Fibroblast of lung (primary cell): ENCODE measurements at places on chromosomes 12 and 14. TPM values are rescaled to one million over a fixed set of nuclear protein-coding genes. Genes with fewer than 3 reads are reported as not detected.

Gene ZNF140
- 38.0 and 54.8 TPM in 2 replicates for total RNA-seq

Gene ARHGDIB
- 5.9 and 8.3 TPM in 2 replicates for total RNA-seq

Gene ADAMTS20
- total RNA-seq, result not detected in 2 replicates

Gene RPS26
- 86.2 and 125 TPM in 2 replicates for total RNA-seq

Gene MYL2
- total RNA-seq, result not detected in 2 replicates

Gene PPTC7
- 4.9 and 6.9 TPM in 2 replicates for total RNA-seq

Gene TSPAN11
- total RNA-seq, result 1.5 and 2.6 TPM in 2 replicates

Gene TSPAN19
- not detected in 2 replicates for total RNA-seq

Gene LIMA1
- total RNA-seq, result 70.6 and 171 TPM in 2 replicates

Gene KRT82
- not detected in 2 replicates for total RNA-seq

Gene C12orf43
- total RNA-seq, result 11.4 and 15.2 TPM in 2 replicates

Gene GPR162
- 11.1 and 11.8 TPM in 2 replicates for total RNA-seq

Gene NINJ2
- 0.66 and 1.3 TPM in 2 replicates for total RNA-seq

Gene ACOT6
- total RNA-seq, result not detected in 2 replicates

Gene SERPINA1
- total RNA-seq, result under 0.01 TPM in 1 of 2 replicates, not detected in the other

Gene ETFBKMT
- 4.4 and 6.1 TPM in 2 replicates for total RNA-seq

Gene CRACR2A
- 3.3 and 5.8 TPM in 2 replicates for total RNA-seq

Gene PDE6H
- total RNA-seq, result not detected in 2 replicates

Gene GYS2
- total RNA-seq, result not detected in 2 replicates

Gene OR6C70
- not detected in 2 replicates for total RNA-seq

Gene HOXC13
- total RNA-seq, result not detected in 2 replicates

Gene B4GALNT1
- total RNA-seq, result 0.51 and 2.3 TPM in 2 replicates

Gene HNRNPC
- total RNA-seq, result 671 and 885 TPM in 2 replicates

Gene HHIPL1
- total RNA-seq, result 7.7 and 9.9 TPM in 2 replicates
